ENCODE measurements at places on chromosomes 2 and 18. TPM values are rescaled to one million over a fixed set of nuclear protein-coding genes. Genes with fewer than 3 reads are reported as not detected.

GRCh38 chr2:129813404-129813803 is 166.1 kb upstream of the RAB6C start:
- no peak overlapping the region for H3K27ac ChIP-seq
- H3K27me3 ChIP-seq = peaks cover 32% of the 10 kb centered on the region
- DNase-seq = no peak

DNA sequence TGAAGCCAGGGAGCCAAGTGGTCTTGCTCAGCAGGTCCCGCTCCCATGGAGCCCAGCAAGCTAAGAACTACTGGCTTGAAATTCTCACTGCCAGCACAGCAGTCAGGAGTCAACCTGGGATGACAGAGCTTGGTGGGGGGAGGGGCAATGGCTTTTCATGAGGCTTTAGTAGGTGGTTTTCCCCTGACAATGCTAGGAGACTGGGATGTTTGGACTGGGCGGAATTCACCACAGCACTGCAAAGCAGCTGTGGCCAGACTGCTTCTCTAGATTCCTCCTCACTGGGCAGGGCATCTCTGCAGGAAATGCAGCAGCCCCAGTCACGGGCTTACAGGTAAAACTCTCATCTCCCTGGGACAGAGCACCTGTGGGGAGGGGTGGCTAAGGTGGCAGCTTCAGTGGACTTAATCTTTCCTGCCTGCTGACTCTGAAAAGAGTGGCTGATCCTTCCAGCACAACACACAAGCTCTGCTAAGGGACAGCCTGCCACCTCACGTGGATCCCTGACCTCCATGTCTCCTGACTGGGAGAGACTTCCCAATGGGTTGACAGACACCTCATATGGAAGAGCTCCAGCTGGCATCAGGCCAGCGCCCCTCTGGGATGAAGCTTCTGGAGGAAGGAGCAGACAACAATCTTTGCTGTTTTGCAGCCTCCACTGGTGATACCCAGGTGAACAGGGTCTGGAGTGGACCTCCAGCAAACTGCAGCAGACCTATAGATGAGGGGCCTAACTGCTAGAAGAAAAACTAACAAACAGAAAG is 349.7 kb upstream of the ST6GAL2 start:
- H3K36me3 ChIP-seq = no peaks in the 10 kb centered on the region
- no peaks in the 10 kb centered on the region for H3K4me1 ChIP-seq
- no peaks in the 10 kb centered on the region for H3K27me3 ChIP-seq
- no peak for DNase-seq
- no peak overlapping the region for H3K4me3 ChIP-seq

GRCh38 chr2:216343221-216343980 is 28.9 kb downstream of the MARCHF4 start:
- H3K36me3 ChIP-seq = no peaks in the 10 kb centered on the region
- DNase-seq = no peak
- no peaks in the 10 kb centered on the region for H3K4me1 ChIP-seq
- H3K4me3 ChIP-seq = no peak overlapping the region
- no peak overlapping the region for H3K27ac ChIP-seq
- H3K27me3 ChIP-seq = peaks cover 68% of the 10 kb centered on the region

Gene ACKR3
- total RNA-seq = not detected

Gene SH2D6
- total RNA-seq = 0.29 TPM

- H3K36me3 ChIP-seq = no peaks in the 10 kb centered on the region
- no peak overlapping the region for H3K4me3 ChIP-seq
- no peak overlapping the region for H3K27ac ChIP-seq
- DNase-seq = no peak
- H3K4me1 ChIP-seq = no peaks in the 10 kb centered on the region
- H3K27me3 ChIP-seq = peaks cover 3% of the 10 kb centered on the region
Observed at GRCh38 chr2:48034295-48034694, 128.0 kb upstream of the FBXO11 start.

DNA sequence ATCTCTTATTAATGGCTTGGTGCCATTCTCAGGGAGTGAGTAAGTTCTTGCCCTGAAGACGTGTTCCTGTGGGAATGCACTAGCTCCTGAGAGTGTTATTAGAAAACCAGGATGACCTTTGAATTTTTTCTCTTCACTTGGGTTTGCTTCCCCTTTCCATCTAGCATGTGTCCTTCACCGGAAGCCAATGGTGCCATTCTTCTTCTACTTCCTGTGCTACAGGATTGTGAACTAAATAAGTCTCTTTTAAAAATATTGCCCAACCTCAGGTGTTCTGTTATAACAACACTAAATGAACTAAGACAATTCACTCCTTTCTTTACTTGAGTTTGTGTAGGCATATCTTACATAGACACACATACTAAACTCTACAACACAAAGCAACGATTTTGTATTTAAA is 447.0 kb downstream of the SOX11 start:
- H3K36me3 ChIP-seq = no peaks in the 10 kb centered on the region
- H3K27me3 ChIP-seq = no peaks in the 10 kb centered on the region
- H3K27ac ChIP-seq = no peak overlapping the region
- DNase-seq = no peak

DNA sequence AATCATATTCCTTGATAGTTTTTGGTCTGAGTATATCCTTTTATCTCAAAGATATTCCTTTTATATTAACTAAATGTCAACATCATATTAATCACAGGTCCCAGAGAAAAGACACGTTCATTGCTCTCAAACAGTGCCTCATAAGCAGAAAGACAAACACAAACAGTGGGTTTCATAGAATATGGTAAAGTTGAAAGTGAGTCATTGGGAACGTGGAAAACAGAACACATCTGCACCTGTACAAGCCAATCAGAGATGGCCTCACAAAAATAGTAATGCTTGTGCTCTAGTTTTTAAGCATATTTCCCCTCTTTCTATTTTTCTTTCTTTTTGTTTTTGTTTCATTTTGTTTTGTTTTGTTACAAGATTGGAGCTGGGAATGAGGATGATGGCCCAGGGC is 328.4 kb upstream of the MAP2 start:
- no peaks in the 10 kb centered on the region for H3K4me1 ChIP-seq
- no peaks in the 10 kb centered on the region for H3K36me3 ChIP-seq
- no peaks in the 10 kb centered on the region for H3K27me3 ChIP-seq
- H3K4me3 ChIP-seq = no peak overlapping the region
- DNase-seq = no peak
- H3K27ac ChIP-seq = no peak overlapping the region

Gene CCDC68
- total RNA-seq = 4.6 TPM

GRCh38 chr18:10864722-10865121 is 284.6 kb downstream of the PIEZO2 start:
- no peaks in the 10 kb centered on the region for H3K27me3 ChIP-seq
- DNase-seq = no peak
- H3K27ac ChIP-seq = no peak overlapping the region
- H3K4me3 ChIP-seq = no peak overlapping the region

Gene STON1
- total RNA-seq = not detected

Gene BOLL
- total RNA-seq = not detected

DNA sequence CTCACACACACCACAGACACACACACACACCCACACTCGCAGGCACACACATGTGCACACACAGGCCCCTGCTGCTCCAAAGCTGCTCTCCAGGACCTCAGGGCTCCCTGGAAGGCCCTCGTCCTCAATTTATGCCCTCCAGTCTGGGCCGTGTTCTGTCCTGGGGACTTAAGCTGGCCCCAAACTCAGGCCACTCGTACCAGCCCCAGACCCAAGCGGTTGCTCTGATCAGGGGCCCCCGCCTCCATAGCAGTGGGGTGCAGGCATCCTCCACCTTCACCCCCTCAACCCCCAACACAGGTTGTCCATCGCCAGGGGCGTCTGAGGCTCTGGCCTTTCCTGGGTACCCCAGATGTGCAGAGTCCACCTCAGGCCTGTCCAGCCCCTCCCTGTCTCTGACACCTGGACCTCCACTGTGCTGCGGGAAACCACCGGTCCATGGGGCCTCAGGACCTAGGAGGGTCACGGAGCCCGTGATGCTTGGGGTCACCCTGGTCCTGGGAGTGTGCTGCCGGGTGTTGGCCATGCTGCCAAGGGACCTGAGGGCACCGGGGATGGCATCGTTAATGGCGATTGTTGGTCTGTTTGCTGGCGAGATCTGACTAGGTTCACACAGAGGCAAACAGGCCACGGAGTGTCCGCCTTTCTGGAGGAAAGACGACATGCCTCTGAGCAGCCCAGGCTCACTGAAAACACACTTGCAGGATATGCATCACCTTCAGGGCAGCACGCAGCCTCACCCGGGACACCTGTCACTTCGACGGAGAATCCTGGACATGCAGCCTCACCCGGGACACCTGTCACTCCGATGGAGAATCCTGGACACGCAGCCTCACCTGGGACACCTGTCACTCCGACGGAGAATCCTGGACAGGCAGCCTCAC is 155.6 kb downstream of the NDUFA10 start:
- H3K36me3 ChIP-seq = no peaks in the 10 kb centered on the region
- no peak overlapping the region for H3K4me3 ChIP-seq
- H3K4me1 ChIP-seq = no peaks in the 10 kb centered on the region
- no peak overlapping the region for H3K27ac ChIP-seq
- peaks cover 25% of the 10 kb centered on the region for H3K27me3 ChIP-seq
- DNase-seq = no peak

GRCh38 chr2:85902496-85902895 is 13.7 kb upstream of the ST3GAL5 start:
- no peak for DNase-seq
- H3K4me3 ChIP-seq = no peak overlapping the region
- no peaks in the 10 kb centered on the region for H3K36me3 ChIP-seq
- H3K27me3 ChIP-seq = no peaks in the 10 kb centered on the region
- H3K27ac ChIP-seq = no peak overlapping the region

- H3K4me1 ChIP-seq = 0 out of 2 replicates have a peak, but pooled peaks cover 8% of the 10 kb centered on the region
- no peak overlapping the region for H3K27ac ChIP-seq
- no peak overlapping the region for H3K4me3 ChIP-seq
- H3K36me3 ChIP-seq = no peaks in the 10 kb centered on the region
- no peaks in the 10 kb centered on the region for H3K27me3 ChIP-seq
Observed at GRCh38 chr2:45121236-45121927, 112.1 kb upstream of the SIX2 start.

GRCh38 chr18:77135339-77136075 is 2.9 kb upstream of the MBP start:
- no peak for DNase-seq
- no peak overlapping the region for H3K27ac ChIP-seq
- H3K36me3 ChIP-seq = no peaks in the 10 kb centered on the region
- H3K27me3 ChIP-seq = peaks cover 4% of the 10 kb centered on the region
- H3K4me3 ChIP-seq = no peak overlapping the region
- peaks cover 27% of the 10 kb centered on the region for H3K4me1 ChIP-seq

Gene TUBB6
- 9.9 TPM for total RNA-seq

- H3K4me1 ChIP-seq = peaks cover 6% of the 10 kb centered on the region
- no peak overlapping the region for H3K4me3 ChIP-seq
- no peaks in the 10 kb centered on the region for H3K27me3 ChIP-seq
- no peak for DNase-seq
Observed at GRCh38 chr2:234368861-234369261, 128.0 kb downstream of the ARL4C start.

DNA sequence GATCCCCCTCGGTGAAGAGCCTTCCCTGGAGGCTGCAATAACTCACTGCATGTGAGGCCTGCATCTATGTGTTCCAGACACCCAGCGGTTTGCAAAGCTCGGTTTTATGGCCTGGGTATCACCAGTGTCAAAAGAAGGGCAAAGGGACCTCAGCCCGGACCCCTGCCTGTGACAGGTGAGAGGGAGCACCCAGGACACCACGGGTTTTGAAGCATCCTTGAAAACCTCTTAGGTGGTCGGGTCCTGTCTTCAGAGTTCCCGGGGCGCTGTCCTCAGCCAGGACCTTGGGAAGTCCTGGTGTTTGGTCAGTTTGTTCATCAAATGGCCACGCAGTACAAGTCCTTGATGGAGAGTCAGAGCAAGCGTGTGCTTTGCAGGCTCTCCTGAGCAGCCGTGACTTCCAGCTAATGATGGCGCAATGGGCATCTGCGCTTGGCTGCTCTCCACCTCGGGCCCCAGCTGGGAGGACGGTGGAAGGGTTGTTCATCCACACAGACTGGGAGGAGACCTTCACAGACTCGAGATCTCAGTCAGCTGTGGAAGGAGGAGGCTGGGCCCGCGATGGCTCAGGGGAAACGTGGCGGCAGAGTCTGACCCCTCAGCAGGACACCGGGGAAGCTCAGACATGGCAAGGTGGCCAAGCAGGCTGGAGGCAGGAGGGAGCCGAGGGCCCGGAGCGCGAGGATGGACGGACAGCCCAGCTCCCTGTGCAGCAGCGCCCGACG is 113.1 kb upstream of the GPC1 start:
- H3K27me3 ChIP-seq = peaks cover 91% of the 10 kb centered on the region
- no peak overlapping the region for H3K4me3 ChIP-seq
- H3K36me3 ChIP-seq = no peaks in the 10 kb centered on the region
- no peak for DNase-seq

DNA sequence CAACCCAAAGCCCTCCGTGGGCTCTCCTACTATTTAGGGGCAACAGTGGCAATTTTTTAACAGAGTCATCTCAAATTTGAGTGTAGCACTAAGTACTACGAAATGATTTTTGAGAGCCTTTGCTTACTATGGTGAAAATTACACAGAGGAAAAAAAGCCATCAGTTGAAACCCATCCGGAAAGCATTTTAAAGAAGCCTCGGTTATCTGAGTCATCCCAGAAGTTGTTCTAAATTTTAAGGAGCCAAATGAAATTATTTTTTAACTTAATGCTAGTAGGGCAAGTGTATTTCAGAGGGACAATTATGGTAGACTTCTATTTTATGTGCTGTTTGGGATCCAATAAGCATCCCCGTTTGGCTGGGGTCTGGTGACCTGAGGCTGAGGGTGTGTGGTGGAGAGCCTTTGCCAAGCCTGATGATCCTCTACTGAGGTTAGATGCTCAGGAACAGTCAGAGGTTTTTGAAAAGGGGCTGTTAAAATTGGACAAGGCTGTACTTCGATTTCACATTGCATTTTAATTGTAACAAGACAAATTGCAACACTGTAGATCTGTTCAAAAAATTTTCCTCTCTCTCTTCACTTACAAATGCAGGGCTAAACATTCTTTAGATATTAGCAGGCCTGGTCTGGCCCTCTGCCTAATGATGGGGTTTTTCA is 47.0 kb downstream of the RAPGEF4 start:
- no peaks in the 10 kb centered on the region for H3K4me1 ChIP-seq
- H3K27ac ChIP-seq = no peak overlapping the region
- no peak for DNase-seq
- H3K27me3 ChIP-seq = 0 out of 3 replicates have a peak, but pooled peaks cover 2% of the 10 kb centered on the region
- no peak overlapping the region for H3K4me3 ChIP-seq

GRCh38 chr2:159160954-159161353 is 125.5 kb downstream of the WDSUB1 start:
- no peaks in the 10 kb centered on the region for H3K4me1 ChIP-seq
- H3K27ac ChIP-seq = no peak overlapping the region
- H3K4me3 ChIP-seq = no peak overlapping the region
- H3K36me3 ChIP-seq = no peaks in the 10 kb centered on the region
- no peak for DNase-seq
- H3K27me3 ChIP-seq = no peaks in the 10 kb centered on the region

GRCh38 chr2:115163572-115163971 is 721.1 kb downstream of the DPP10 start:
- no peak overlapping the region for H3K4me3 ChIP-seq
- H3K4me1 ChIP-seq = peaks cover 8% of the 10 kb centered on the region
- H3K27ac ChIP-seq = no peak overlapping the region
- H3K27me3 ChIP-seq = peaks cover 23% of the 10 kb centered on the region
- no peaks in the 10 kb centered on the region for H3K36me3 ChIP-seq

DNA sequence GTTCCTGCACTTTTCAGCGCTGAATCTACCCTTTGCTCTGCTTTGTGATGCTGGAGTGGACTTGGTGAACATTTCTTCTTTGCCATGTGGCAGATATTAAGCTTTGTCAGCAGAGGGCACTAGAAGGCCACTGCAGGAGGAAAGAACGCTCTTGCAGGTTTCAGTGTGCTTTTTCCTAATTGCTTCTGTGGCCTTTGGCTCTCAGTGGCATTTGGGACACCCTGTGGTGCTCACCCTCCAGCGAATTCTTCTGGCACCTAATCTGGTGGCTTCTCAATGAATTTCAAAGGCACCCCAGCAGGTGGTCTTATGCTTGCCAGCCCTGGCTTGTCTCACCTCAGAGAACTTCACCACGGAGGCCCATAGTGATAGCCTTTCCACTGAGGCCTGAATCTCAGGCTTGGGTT is 146.7 kb downstream of the MYO3B start:
- DNase-seq = peak; percentile 51
- H3K27ac ChIP-seq = no peak overlapping the region
- H3K36me3 ChIP-seq = no peaks in the 10 kb centered on the region
- H3K4me1 ChIP-seq = no peaks in the 10 kb centered on the region
